Fibroblast of lung (primary cell): ENCODE measurements at places on chromosomes 1 and 21. TPM values are rescaled to one million over a fixed set of nuclear protein-coding genes. Genes with fewer than 3 reads are reported as not detected.
A peak's percentile ranks its signal among the peaks of the same experiment; 100 is the strongest.

The S100A16 gene
- total RNA-seq: 121 and 122 TPM in 2 replicates

GRCh38 chr21:45447821-45448220 is 42.9 kb downstream of the COL18A1 start:
- DNase-seq: no peak

GRCh38 chr1:31579374-31579773 is 3.1 kb downstream of the TINAGL1 start:
- DNase-seq: peak; percentile 47

- DNase-seq: no peak
These were observed 15.5 kb upstream of the SFT2D2 start for GRCh38 chr1:168210312-168210711.

DNA sequence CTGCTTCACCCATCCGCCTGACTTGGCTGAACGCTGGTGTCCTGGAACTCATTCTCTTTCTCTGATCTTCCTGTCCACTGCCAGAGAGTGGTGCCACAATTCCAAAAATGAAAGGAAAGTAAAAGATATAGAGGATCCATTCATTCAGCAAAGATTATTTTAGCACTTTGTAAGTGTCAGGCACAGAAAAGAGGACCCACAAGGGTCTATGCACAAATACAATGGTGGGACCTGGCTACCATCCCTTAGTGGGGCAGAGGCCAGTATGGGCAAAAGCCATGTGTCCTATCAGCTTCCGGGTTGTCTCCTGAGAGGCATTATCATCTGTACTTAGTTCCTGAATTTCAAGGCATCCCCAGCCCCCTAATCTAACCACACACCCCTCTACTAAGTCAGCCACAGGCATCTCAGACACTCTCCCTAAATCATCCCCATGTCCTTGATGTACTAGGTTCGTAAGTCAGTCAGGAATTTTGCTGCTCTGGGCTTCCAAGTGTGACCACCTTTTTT is 19.0 kb downstream of the SSR2 start:
- no peak for DNase-seq

- DNase-seq: no peak
These were observed 22.9 kb downstream of the PUM1 start for GRCh38 chr1:31042656-31043055.

GRCh38 chr1:223628233-223629125 is 37.0 kb downstream of the CAPN8 start:
- DNase-seq: peak; percentile 25

- no peak for DNase-seq
These were observed 137.0 kb downstream of the PLPP3 start for GRCh38 chr1:56442290-56442877.

GRCh38 chr1:93304716-93305138 is 41.0 kb upstream of the DR1 start:
- peak; percentile 54 for DNase-seq

DNA sequence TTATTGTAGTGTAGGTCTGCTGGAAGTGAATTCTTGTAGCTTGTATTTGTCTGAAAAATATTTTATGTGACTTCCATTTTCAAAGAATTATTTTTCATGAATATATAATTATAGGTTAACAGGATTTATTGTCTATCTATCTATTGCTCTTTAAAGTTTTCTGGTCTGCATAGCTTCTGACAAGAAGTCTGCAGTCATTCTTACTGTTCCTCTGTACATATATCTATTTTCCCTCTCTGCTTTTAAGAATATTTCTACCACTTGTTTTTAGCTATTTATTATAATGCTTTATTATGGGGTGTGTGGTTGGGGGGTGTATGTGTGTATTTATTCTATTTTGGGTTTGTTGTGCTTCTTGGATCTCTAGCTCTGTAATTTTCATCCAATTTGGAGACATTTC is 77.4 kb downstream of the ETS2 start:
- DNase-seq: no peak

DNA sequence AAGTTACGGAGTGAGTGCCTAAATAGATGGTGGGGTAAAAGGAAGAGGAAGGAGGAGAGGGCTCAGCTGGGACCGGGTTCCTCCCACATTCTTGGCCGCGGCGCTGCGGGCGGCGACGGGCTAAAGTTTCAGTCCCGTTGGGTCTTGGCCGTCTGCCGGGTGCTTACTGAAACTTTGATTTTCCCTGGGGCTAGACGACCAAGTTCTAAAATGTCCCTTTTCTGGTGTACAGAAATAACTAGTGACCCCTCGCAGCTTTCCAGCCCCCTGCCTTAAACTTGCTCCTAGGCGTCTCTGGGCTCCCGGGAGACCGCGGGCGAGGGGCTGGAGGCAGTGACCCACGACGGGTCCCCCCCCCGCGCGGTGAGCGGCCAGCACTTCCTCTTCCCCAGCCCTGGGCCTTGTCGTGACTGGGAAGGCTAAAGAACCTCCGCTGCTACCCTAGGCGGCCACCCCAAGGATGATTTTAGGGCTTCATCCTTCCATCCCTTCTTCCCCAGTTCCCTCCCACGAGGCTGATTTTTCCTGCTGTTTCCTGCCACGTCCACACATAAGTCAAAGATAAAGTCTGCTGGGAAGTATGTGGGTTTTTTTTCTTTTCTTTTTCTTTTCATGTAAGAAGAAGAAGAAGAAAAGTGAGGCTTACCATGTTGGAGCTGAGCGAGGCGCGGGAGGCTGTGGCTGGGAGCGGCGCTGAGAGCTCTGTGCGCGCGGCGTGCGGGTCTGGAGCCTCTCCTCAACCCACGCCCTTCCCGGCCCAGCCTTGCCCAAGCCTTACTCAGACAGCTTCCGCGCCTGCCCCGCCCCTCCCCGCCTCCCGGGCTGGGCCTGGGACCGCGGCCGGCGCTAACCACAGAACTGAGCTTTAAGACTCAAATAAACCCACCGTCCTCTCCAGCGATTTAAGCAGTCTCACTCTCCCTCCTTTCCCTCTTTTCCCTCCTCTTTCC is at the start of gene S100A11:
S100A11 (minus strand) TSS at position 738 of the 950 bp plus-strand sequence; CDS start at position 649, 89 bp downstream.
- peak; percentile 87 for DNase-seq
